ENCODE measurements at places on chromosomes 13 and 19. TPM values are rescaled to one million over a fixed set of nuclear protein-coding genes. Genes with fewer than 3 reads are reported as not detected.

DMKN gene
- total RNA-seq, result 6,572 TPM

- DNase-seq, result no peak
Measured at GRCh38 chr13:25843692-25844091, 208.1 kb downstream of the SHISA2 start.

LAIR1 gene
- 3.7 TPM for total RNA-seq

GRCh38 chr13:73618275-73618865 lies 515.8 kb downstream of the KLF12 start:
- DNase-seq, result no peak

GRCh38 chr13:99916366-99917103 lies 55.0 kb downstream of the ZIC5 start:
- DNase-seq, result no peak

- DNase-seq, result no peak
Measured at GRCh38 chr13:50700664-50701305, 142.7 kb downstream of the DLEU7 start.

DNA sequence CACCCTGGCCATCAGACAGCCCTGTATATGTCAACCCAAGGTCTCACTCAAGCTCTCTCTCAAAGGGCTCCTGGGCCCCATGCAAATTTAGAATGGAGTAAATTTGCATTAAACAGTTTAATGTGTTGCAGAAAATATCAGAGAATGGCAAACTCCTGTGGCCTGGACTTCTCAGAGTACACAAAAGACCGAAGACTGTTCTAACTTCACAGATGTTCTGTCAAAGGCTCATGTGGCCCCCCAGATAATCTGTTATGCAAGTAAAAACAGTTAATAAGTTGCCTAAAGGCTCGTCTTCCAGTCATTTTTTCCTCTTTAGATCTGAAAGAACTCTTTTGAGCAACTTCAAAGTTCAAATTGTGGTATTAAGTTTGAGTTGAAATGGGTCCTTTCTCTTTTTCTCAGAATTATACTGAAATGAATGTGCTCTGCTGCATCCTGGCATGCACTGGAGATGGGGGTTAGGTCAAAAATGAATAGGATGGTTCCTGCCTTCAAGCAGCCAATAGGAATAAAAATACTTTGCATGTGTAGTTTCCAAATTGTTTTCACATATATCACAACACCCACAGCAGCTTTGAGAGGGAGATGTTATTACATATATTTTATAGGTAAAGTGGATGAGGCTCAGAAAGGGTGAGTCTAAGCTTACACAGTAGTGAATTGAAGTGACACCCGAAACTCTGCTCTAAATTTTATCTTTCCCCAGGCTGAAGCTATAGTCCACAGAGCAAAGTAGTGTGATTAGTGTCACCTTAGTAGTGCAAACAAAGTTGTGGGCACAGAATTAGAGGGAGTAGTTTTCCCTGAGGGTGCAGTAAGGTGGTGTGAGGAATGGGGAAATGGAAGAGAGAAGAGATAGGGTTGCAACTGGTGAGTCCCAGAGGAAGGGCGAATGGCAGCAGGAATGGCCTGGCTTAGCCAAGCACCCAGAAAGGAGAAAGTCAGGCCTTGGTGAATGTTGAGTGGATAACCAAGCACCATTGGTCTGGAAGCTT lies 205.0 kb upstream of the RFC3 start:
- no peak for DNase-seq

DNA sequence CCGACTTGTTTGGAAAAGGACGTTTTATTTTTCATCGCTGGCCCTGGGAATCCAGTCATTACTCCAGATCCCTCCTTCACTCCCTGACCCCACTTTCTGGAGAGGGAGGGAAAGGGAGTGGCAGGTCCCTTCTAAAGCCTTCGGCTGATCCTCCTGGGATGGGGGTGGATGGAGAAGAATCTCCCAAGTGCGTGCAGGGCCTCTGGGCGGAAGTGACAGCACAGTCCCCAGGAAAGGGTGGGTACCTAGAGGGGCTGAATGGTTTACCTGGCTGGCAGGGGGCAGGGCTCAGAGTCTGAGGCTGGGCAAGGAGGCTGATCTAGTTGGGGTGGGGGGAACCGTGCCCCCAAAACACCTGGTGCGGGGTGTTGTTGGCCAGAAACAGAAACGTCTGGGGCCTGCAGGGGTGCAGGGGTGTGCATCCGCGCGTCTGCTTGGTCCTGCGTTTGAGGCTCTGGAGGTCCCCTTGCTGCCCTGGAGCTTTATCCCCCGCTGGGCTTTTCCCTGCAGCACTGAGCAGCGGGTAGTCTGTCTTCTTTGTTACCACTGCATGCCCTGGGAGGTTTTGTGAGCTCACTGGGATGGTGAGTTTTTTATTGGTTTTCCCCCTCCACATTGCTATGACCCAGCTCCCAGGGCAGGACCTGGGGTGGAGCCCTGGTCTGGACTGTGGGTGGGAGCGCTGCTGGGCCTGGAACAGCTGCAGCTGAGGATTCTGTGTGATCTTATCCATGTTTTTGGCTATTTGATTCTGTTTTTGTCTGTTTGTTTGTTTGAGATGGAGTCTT lies 3.0 kb upstream of the ZNF628 start:
- no peak for DNase-seq

EXOC3L2 gene
- total RNA-seq, result 1.7 TPM

GRCh38 chr19:15820646-15821045 lies 5.2 kb upstream of the OR10H1 start:
- no peak for DNase-seq

DNA sequence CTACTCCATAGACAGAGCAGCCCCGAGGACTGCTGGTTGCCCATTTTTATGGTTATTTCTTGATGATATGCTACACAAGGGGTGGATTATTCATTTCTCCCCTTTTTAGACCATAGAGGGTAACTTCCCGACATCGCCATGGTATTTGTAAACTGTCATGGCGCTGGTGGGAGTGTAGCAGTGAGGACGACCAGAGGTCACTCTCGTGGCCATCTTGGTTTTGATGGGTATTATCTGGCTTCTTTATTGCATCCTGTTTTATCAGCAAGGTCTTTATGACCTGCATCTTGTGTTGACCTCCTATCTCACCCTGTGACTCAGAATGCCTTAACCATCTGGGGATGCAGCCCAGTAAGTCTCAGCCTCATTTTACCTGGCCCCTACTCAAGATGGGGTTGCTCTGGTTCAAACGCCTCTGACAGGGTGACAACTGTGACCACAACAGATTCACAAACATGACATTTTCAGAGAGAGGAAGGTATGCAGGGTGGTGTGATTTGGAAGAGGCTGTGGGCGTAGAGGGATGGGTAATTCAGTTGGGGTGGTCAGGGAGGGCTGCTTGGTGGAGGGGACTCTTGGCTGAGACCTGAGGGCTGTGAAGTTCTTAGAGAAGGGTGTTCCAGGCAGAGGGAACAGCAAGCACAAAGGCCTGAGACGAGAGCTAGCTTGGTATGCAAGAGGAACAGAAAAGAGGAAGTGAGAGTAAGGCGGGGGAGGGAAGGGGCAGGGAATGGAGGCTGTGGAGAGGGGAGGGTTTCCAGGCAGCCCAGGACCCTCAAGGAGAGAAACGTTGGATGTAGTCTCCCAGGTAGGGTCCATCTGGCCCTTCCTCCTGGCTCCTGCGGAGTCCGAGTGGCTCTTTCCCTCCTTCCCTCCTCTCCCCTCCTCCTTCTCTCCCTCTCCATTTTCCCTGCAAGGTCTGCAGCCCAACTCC lies 23.5 kb downstream of the FAM187B start:
- no peak for DNase-seq

DNA sequence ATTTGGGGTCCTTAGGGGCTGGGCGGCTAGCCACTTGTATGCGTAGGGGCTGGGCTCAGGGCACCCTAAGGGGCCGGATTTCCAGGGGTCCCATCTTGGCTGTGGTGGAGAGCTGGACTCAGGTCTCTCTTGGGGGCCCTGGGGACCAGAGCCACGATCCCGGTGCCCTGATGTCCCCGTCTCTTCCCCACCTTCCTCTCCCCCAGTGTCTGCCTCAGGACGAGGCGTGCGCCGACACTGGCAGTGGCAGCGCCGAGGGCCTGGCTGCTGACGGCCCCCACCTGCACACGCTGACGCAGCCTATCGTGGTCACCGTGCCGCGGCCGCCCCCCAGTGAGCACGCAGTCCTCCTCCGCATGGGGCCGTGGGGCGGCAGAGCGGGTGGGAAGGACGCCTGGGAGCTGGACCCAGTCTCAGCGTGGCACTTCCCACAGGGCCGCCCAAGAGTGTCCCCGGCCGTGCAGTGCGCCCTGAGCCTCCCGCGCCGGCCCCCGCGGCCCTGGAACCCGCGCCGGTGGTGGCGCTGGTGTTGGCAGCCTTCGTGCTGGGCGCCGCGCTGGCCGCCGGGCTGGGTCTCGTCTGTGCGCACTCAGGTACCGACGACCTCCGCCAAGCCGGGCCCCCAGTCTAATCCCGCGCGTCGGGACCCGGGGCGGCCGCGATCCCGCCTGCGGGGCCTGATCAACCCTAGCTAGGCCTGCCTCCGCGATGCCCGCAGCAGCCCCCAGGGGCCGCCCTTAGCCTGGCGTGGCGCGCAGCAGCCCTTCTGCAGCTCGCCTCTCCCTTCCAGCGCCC lies 2.7 kb upstream of the SNAPC2 start:
- no peak for DNase-seq

Measured in lower leg skin (tissue), 4 donors.